ENCODE measurements at places on chromosomes 3 and 15. TPM values are rescaled to one million over a fixed set of nuclear protein-coding genes. Genes with fewer than 3 reads are reported as not detected.

The IFRD2 gene
- total RNA-seq = 76.0 TPM

The ATP13A5 gene
- not detected for total RNA-seq

The CADM2 gene
- total RNA-seq = 0.19 TPM

The ILDR1 gene
- not detected for total RNA-seq

The RLBP1 gene
- total RNA-seq = not detected

DNA sequence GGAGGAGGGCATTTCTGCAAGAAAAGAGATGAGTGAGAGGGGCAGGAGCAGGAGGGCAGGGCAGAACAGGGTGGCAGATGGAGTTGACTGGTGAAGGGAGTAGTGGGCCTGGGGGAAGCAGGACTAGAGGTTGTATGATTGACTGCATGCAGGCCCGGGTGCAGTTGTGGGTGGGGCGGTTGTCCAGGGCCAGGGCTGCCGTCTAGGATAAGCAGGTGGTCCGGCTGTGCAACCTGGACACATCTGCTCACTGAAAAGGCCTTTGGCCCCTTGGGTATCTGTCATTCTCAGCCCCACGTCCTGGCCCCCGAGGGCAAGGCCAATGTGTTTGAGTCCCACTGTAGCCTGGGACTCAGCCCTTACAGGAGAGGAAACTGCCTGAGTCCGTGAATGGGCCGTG, 25.4 kb downstream of the ALS2CL start:
- H3K36me3 ChIP-seq = peaks cover 27% of the 10 kb centered on the region
- no peak overlapping the region for H3K4me3 ChIP-seq
- H3K27ac ChIP-seq = no peak overlapping the region
- peak; percentile 48 for DNase-seq
- H3K27me3 ChIP-seq = no peaks in the 10 kb centered on the region

- H3K27me3 ChIP-seq = no peaks in the 10 kb centered on the region
- peaks cover 4% of the 10 kb centered on the region for H3K4me1 ChIP-seq
- no peak for DNase-seq
- H3K4me3 ChIP-seq = no peak overlapping the region
- H3K27ac ChIP-seq = no peak overlapping the region
Measured at GRCh38 chr3:129867506-129868124, 25.9 kb downstream of the TMCC1 start.

DNA sequence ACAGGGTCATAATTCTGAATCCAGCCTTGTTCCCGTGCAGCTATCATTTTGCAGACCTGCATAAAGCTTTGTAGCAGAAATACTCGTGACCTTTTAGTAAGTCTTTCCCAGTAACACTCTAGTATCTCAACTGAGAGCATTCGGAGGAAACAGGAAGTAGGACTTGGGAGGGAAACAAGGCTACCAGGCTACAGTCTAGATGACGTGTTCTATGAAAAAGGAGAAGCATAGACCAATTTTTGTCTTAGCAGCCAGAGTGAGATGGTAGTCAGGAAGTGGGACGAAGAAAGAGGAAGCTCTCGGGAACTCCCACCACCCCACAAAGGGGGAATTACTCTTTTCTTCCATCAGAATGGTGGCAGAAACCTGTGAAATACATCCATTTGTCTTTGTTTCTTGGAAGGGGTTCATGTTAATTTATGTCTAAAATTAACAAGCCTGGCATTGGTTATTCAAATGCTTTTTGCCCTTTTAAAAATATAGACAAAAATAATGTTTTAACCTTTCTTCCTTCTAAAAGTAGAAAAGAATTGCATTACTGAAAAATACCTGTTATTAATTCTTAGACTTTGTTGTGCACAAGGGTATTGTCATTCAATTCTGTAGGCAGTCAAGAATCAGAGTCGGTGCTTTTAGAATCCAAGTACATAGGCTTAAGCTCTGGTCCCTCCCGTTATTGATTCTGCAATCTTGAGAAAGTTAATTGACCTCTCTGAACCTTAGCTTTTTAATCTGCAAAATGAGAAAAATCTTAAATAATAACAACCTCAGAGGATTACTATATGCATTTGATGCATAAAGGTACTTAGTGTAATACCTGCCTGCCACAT, 1.6 kb upstream of the SUCNR1 start:
- DNase-seq = peak; percentile 14
- no peak overlapping the region for H3K27ac ChIP-seq
- no peaks in the 10 kb centered on the region for H3K27me3 ChIP-seq
- no peaks in the 10 kb centered on the region for H3K36me3 ChIP-seq
- no peak overlapping the region for H3K4me3 ChIP-seq

GRCh38 chr3:52831500-52832301, 1.2 kb upstream of the ITIH4 start:
- H3K27ac ChIP-seq = peak overlapping the region; percentile 51
- peak; percentile 68 for DNase-seq
- H3K27me3 ChIP-seq = no peaks in the 10 kb centered on the region
- H3K4me3 ChIP-seq = no peak overlapping the region
- H3K36me3 ChIP-seq = peaks cover 6% of the 10 kb centered on the region

DNA sequence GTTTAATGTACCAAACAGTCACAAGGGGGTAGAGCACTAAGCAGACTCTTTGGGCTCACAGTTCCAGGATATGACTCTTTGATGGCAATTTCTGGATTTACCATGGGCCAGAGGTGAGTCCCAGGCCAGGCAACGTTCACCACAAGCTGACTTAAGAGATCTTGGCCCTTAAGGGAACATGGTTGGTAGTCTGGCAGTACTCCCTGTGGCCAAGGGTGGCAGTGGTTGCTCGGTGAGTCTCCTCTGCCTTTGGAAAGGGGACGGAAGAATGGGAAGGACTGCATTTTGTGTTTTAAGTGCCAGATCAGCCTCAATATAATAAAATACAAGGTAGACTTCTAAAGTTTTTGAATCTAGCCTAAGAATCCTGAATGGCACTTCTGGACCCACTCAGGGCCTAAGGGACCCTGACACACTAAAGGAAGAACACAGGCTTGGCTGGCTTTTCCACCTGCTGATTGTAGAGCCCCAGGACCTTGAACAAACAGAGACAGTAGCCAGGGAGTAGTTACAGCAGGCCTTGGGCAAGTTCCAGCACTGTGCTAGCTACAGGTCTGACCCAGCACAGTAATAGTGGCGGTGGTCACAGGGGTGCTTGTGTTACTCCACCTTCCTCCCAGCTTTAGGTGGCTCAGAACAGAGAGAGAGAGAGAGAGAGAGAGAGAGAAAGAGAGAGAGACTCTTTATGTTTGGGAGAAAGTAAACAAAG, 730.7 kb upstream of the ALCAM start:
- no peaks in the 10 kb centered on the region for H3K27me3 ChIP-seq
- no peak overlapping the region for H3K4me3 ChIP-seq
- H3K27ac ChIP-seq = no peak overlapping the region
- H3K4me1 ChIP-seq = no peaks in the 10 kb centered on the region

GRCh38 chr15:62840526-62841268, 201.8 kb upstream of the TPM1 start:
- no peaks in the 10 kb centered on the region for H3K27me3 ChIP-seq
- no peak overlapping the region for H3K27ac ChIP-seq
- no peaks in the 10 kb centered on the region for H3K36me3 ChIP-seq
- no peak for DNase-seq

GRCh38 chr3:5004319-5005152, 25.3 kb downstream of the BHLHE40 start:
- H3K27ac ChIP-seq = no peak overlapping the region
- no peaks in the 10 kb centered on the region for H3K36me3 ChIP-seq
- H3K4me1 ChIP-seq = peaks cover 2% of the 10 kb centered on the region

GRCh38 chr3:16606398-16606797, 1.2 kb upstream of the DAZL start:
- no peaks in the 10 kb centered on the region for H3K27me3 ChIP-seq
- H3K36me3 ChIP-seq = no peaks in the 10 kb centered on the region
- H3K4me3 ChIP-seq = no peak overlapping the region
- DNase-seq = no peak

GRCh38 chr15:101088788-101089578, 162.9 kb downstream of the CHSY1 start:
- peaks cover 39% of the 10 kb centered on the region for H3K4me1 ChIP-seq
- H3K27me3 ChIP-seq = no peaks in the 10 kb centered on the region
- peak overlapping the region; percentile 12 for H3K4me3 ChIP-seq
- peak; percentile 90 for DNase-seq
- no peaks in the 10 kb centered on the region for H3K36me3 ChIP-seq

- H3K36me3 ChIP-seq = no peaks in the 10 kb centered on the region
- H3K27ac ChIP-seq = no peak overlapping the region
- H3K4me1 ChIP-seq = no peaks in the 10 kb centered on the region
- no peak overlapping the region for H3K4me3 ChIP-seq
Measured at GRCh38 chr15:75107908-75108838, 84.8 kb downstream of the PPCDC start.

- no peak for DNase-seq
- no peak overlapping the region for H3K4me3 ChIP-seq
- H3K4me1 ChIP-seq = peaks cover 63% of the 10 kb centered on the region
- H3K36me3 ChIP-seq = no peaks in the 10 kb centered on the region
Measured at GRCh38 chr3:4739289-4740236, 239.7 kb upstream of the BHLHE40 start.

- H3K27me3 ChIP-seq = no peaks in the 10 kb centered on the region
- H3K27ac ChIP-seq = no peak overlapping the region
- H3K36me3 ChIP-seq = peaks cover 20% of the 10 kb centered on the region
- DNase-seq = no peak
Measured at GRCh38 chr3:37980462-37981347, 9.9 kb upstream of the VILL start.

All from heart left ventricle (tissue), 16 donors.